ENCODE measurements at places on chromosomes 3 and 15. TPM values are rescaled to one million over a fixed set of nuclear protein-coding genes. Genes with fewer than 3 reads are reported as not detected.

SLC12A1 gene
- polyA plus RNA-seq, result 0.11 TPM

FAM174B gene
- polyA plus RNA-seq, result 8.8 TPM

ARF4 gene
- polyA plus RNA-seq, result 152 TPM

DUOXA2 gene
- 0.23 TPM for polyA plus RNA-seq

RGMA gene
- 5.7 TPM for polyA plus RNA-seq

GRCh38 chr3:122263058-122263457 lies 62.0 kb upstream of the CSTA start:
- no peak overlapping the region for H3K27ac ChIP-seq
- H3K4me1 ChIP-seq, result no peaks in the 10 kb centered on the region
- no peak for DNase-seq
- no peaks in the 10 kb centered on the region for H3K27me3 ChIP-seq

DNA sequence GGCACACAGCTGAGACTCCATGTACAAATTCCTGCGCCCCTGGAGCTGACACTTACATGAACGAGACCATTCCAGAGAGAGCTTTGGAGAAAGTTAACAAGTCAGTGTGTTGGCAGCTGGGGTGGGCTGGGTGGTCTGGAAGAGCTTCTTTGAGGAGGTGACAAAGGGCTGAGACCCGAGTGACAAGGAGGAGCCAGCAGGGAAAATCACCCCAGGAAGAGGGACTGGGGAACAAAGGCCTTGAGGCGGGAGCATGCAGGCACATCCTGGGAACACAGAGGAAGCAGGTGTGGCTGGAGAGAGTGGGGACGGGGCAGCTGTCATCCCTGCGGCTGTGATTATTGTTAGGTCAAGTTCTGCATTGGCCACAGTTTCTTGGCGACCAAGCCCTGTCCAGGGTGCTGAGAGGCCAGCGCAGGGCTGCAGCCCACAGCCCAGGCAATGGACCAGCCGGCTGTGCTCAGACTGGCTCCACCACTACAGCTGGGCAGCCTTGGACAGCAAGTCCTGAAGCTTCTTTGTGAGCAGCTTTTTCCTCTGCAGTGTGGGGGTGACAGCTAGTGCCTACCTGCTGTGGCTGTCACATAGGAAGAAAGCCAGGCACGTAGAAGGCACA lies 34.2 kb upstream of the PRR23E start:
- H3K27ac ChIP-seq, result no peak overlapping the region
- H3K36me3 ChIP-seq, result no peaks in the 10 kb centered on the region
- H3K27me3 ChIP-seq, result no peaks in the 10 kb centered on the region
- H3K4me3 ChIP-seq, result no peak overlapping the region
- peak; percentile 13 for DNase-seq
- peaks cover 24% of the 10 kb centered on the region for H3K4me1 ChIP-seq

- H3K27ac ChIP-seq, result no peak overlapping the region
- no peak for DNase-seq
- H3K4me1 ChIP-seq, result no peaks in the 10 kb centered on the region
- H3K4me3 ChIP-seq, result no peak overlapping the region
- no peaks in the 10 kb centered on the region for H3K27me3 ChIP-seq
These were observed 320.3 kb upstream of the TGFBR2 start for GRCh38 chr3:30286007-30286669.

- no peaks in the 10 kb centered on the region for H3K36me3 ChIP-seq
- peak within 1 kb of the TSS; percentile 69 for H3K4me3 ChIP-seq
- H3K27ac ChIP-seq, result peak within 1 kb of the TSS; percentile 9
These were observed at the start of gene DNAJA4 for GRCh38 chr15:78264304-78265136. Gene DNAJA4, plus strand, starts transcription at chr15:78264562. Its CDS starts 202 bp downstream, at chr15:78264764.

GRCh38 chr15:87477737-87478686 lies 778.5 kb downstream of the NTRK3 start:
- no peak overlapping the region for H3K27ac ChIP-seq
- H3K4me3 ChIP-seq, result no peak overlapping the region
- no peaks in the 10 kb centered on the region for H3K36me3 ChIP-seq
- H3K27me3 ChIP-seq, result no peaks in the 10 kb centered on the region
- DNase-seq, result no peak

DNA sequence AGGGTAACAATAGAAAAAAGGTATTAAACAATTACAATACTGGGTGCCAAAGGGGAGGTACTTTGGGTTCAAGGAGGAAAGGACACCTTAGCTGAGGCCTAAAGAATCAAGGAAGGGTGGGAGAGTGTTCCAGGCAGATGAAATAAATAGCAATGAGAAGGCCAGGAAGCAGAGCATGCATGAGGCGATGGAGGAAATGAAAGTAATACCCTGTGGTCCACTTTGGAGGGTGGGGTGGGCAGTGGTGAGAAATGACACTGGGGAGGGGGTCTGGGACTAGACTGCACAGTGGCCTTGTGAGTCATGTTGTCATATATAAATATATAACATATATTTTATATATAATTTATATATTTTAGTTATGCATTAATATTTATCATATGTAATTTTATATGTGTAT lies 55.9 kb downstream of the BHLHE40 start:
- no peaks in the 10 kb centered on the region for H3K4me1 ChIP-seq
- no peaks in the 10 kb centered on the region for H3K27me3 ChIP-seq
- no peak overlapping the region for H3K27ac ChIP-seq
